ENCODE measurements at places on chromosomes 13 and 19. TPM values are rescaled to one million over a fixed set of nuclear protein-coding genes. Genes with fewer than 3 reads are reported as not detected.

The KLHL1 gene
- total RNA-seq = not detected

The KIR2DL4 gene
- total RNA-seq = not detected

The MPV17L2 gene
- total RNA-seq = 67.0 TPM

The TNNI3 gene
- 13.5 TPM for total RNA-seq

DNA sequence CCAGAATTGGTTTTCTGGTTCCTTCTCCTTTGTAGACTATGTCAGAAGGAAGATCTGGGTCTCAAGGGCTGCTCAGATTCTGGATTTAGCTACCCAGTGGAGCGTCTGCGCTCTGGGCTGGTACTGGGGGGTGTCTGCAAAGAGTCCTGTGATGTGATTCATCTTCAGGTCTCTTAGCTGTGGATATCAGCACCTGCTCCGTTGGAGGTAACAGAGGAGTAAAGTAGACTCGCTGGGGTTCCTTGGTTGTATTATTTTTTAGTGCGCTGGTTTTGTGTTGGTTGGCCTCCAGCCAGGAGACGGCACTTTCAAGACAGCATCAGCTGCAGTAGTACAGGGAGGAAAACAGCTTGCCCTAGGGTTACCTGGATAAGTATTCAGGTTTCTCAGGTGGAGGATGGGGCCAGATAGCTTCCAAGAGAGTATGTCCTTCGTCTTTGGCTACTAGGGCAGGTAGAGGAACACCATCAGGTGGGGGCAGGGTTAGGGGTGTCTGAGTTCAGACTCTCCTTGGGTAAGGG is 10.4 kb upstream of the KLK15 start:
- no peak for DNase-seq

- no peak for DNase-seq
Observed at GRCh38 chr13:31674051-31674450, 65.3 kb upstream of the RXFP2 start.

- peak; percentile 92 for DNase-seq
Observed at GRCh38 chr13:23856008-23856750, 33.0 kb downstream of the MIPEP start.

- DNase-seq = peak; percentile 14
Observed at GRCh38 chr19:19461306-19461670, 54.1 kb downstream of the TSSK6 start.

- peak; percentile 89 for DNase-seq
Observed at GRCh38 chr19:30682999-30683536, 310.9 kb downstream of the ZNF536 start.

DNA sequence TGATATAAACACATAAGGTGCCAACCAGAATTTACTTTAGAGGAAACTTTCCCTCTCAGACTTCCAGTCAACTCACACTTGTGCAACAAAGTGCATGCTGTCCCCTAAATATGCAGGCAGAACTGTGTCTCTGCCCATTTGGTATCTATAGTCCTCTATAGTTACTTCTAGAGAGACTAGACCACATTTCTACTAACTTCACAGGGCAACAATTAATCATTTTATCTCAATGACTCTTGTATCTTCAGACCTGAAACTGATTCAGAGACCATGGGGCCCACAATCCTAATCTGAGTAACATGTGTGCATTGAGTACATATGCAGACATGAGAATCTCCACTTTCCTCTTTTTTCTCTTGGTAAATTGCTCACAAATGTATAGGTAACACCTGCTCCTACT is 158.1 kb downstream of the ZNF486 start:
- no peak for DNase-seq

DNA sequence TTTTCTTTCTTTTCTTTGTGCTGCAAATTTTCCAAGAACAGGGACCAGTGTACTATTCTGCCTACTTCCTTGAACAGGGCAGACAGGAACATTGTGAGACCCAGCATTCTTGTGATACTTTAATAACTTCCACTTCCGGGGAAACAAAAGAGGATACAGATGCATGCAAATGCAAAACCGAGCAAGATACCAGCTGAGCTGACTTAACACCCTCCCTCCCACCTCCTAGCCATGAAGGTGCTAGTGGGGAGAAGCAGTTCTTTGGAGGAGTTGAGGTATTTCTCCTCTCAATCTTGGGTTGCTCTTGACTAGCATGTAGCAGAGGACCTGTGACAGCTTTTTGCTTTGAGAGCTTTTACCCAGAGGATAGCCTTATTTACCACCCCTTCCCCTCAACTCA is 111.2 kb downstream of the KLF5 start:
- no peak for DNase-seq

- DNase-seq = no peak
Observed at GRCh38 chr13:30038884-30039283, 188.5 kb upstream of the UBL3 start.

DNA sequence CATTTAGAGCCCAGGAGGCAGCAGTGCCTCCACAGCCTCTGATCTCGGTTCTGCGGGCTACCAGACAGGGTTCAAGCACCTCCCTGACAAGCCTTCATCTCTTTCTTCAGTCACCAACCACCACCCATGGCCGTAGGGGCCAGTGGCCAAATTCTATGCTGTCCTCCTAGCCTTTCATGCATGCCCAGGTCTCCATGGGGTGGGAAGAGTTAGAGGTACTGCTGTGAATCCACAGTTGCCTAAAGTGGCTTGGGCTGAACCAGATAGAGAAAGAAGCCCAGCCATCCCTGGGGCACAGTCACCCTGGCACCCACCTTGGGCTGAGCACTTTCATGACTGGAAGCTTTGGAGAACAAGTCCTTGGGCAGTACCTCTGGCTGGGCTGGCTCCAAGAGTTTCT is 97.4 kb downstream of the ZDHHC20 start:
- DNase-seq = no peak

- no peak for DNase-seq
Observed at GRCh38 chr19:42480335-42481095, 37.8 kb upstream of the CXCL17 start.

DNA sequence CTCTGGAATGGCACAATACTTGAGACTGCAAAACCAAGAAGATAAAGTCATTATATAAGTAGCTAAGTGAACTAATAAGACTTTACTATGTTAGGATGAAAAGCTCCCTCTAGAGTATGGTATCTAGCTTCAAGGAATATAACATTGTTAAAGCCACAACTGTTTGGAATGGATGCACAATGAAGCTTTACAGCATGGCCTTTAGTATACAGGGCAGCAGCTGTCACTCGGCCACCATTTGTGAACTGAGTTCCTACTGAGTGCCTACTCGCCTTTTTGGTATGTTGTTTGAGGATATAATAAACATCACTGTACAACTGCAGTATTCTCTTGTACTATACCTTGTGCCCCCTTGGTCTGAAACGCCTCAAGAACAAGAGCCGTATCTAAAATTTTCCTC is 6.8 kb downstream of the ALG5 start:
- no peak for DNase-seq

GRCh38 chr13:22325761-22326160 is 654.9 kb downstream of the FGF9 start:
- DNase-seq = no peak

- DNase-seq = no peak
Observed at GRCh38 chr13:97948041-97948440, 5.4 kb upstream of the IPO5 start.

DNA sequence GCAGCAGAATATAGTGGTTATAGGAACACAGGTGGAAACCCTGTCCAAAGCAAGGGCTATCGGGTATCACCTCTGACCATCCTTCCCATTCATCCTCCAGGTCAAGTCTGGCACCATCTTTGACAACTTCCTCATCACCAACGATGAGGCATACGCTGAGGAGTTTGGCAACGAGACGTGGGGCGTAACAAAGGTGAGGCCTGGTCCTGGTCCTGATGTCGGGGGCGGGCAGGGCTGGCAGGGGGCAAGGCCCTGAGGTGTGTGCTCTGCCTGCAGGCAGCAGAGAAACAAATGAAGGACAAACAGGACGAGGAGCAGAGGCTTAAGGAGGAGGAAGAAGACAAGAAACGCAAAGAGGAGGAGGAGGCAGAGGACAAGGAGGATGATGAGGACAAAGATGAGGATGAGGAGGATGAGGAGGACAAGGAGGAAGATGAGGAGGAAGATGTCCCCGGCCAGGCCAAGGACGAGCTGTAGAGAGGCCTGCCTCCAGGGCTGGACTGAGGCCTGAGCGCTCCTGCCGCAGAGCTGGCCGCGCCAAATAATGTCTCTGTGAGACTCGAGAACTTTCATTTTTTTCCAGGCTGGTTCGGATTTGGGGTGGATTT is 2.1 kb upstream of the RAD23A start:
- no peak for DNase-seq

- no peak for DNase-seq
Observed at GRCh38 chr13:25816239-25816638, 235.6 kb downstream of the SHISA2 start.
